ENCODE measurements at places on chromosomes 3 and 15.

GRCh38 chr3:29850641-29851040 lies 569.8 kb downstream of the RBMS3 start:
- DNase-seq, result no peak

DNA sequence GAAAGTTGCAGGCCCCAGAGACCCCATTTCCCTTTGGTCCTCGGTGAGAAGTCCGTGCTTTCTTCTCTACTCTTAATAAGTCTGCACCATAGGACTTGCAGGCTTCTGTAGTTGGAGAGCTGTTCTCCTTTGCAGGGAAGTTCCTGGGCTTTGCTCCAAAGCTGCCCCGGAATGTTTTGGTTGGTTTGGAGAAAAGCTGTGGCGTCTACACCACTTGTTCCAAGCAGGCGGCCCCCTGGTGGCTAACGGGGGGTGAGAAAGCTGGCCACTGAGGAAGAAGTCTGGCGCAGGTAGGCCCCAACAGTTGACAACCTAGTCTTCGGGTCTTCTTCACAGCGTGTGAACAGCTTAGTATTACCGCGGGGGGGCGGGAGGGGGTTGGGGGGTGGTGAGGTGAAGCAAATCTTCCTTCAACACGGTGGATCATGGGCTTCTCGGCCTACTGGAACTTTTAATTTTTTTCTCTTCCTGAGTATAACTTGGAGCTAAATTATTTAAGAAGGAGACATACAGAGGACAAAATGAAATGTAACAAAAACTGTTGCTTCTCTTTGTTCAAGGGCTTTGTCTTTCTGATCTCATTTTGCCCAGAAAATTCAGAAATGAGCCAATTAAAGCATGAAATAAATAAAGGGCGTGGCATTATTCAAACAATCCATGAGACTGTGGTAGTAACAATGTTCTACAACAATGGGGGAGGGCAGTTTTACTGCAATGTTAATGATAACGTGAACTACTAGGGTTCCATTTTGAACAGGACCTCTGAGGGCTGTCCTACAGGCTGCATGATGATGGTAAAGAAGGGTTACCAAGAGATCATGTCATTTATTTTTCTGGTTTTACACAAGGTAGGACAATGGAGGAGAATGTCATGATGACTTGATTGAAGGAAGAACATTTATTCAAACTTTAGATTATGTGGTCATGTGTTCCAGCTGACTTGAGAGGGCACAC lies 2.2 kb upstream of the THRB start:
- peak; percentile 2 for DNase-seq

DNA sequence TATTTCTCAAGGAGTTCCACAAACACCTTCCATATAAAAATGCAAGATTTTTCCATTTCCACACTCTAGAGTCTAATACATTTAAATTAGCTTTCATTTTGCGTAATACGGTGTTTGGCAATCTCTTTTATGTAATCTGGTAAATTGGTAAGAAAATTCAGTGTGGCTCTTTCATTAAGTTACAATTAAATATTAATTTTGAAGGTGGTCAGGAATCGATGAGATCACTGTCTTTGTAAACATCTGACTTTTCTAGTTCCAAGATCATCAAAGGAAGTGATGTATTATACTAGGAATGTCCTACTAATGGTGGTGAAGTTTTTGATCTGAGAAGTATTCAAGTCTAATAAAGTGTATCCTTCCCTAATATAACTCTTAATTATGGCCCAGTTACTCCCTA lies 1.1 kb upstream of the UTS2B start:
- no peak for DNase-seq

DNA sequence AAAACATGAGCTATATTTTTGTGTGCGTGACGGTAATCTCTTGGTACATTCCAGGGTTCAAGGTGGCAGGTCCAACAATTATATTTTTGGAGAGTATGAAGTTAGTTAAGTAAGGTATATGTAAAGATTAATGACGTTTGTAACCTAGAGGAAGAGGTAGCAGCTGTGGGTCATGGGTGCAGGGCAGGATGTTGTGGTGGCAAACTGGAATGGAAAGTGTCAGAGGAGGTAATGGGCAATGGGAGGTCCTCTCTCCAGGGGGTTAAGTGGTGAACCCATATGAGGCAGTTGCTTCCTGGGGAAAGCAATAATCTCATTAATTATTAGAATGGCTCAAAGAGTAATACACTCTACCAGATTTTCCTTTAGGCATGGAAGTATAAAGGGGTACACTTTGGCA lies 1.0 kb upstream of the CD200R1L start:
- no peak for DNase-seq

DNA sequence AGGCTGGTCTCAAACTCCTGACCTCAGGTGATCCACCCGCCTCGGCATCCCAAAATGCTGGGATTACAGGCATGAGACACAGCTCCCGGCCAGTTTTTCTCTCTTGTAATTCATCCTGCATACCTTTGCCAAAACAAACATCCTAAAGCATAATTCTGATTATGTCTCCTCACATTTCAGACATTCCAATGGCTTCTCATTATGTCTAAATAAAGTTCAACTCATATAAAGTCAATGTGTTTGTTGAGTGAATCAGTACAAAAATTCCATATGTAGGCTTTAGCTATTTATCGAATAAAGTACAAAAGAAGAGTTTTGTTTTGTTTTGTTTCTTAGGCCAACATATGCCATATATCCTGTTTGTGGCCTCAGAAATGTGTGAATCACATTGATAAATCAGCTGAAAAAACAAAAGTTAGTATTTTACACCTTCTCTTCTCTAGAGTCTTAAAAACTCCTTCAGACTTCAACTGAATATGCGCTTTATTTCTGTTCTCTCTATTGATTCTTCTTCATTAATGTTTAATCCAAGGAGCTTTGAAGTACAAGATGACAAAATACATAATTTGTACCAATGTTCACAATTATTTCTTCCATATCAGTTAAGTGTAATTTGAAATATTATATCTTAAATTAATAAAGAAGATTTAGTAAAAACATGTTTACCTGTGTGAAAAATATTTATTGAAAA lies 165.8 kb downstream of the MECOM start:
- DNase-seq, result peak; percentile 82

Measured in pulmonary artery endothelial cell (primary cell).